Stimulated activated CD8-positive, alpha-beta memory T cell treated with anti-CD3 and anti-CD28 coated beads, Interleukin-4, amount 100 ng/mL, for 1 hour (primary cell): ENCODE measurements at places on chromosomes 2 and 18.

GRCh38 chr18:35495536-35496314, 2.0 kb downstream of the INO80C start:
- no peak for DNase-seq

- DNase-seq: no peak
Measured at GRCh38 chr2:72112981-72113846, 34.4 kb downstream of the CYP26B1 start.

DNA sequence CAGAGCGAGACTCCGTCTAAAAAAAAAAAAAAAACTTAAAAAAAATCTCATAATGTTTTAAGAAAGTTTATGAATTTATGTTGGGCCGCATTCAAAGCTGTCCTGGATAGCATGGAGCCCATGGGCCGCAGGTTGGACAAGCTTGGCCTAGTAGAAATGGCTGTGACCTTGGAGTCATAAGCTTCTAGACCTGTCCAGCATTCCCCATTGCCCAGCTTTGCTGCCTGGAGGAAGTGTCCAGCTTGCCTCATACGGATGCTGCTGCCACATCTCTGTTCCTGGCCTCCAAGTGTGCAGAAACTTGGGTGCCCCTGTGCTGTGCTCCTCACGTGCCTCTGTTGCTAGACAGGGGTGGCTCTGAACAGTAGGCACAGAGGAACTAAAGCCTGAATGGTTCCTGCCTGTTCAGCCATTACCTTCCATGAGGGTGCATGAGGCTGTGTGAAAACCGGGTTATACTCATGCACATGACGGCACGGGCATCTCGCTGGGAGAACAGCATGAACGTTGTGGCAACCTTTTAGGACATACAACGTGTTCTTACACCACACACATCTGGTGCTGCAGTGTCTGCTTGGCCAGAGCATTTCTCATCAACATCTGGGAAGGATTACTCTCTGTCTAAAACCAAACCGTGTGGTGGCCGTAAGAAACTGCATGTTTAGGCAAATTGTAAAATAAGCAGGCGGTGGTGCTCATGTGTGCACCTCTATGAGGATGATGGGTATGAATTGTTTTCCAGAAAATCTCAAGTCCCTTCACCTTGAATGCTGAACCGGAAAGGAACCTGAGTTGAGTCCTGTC, 38.2 kb downstream of the FHOD3 start:
- DNase-seq: no peak

DNA sequence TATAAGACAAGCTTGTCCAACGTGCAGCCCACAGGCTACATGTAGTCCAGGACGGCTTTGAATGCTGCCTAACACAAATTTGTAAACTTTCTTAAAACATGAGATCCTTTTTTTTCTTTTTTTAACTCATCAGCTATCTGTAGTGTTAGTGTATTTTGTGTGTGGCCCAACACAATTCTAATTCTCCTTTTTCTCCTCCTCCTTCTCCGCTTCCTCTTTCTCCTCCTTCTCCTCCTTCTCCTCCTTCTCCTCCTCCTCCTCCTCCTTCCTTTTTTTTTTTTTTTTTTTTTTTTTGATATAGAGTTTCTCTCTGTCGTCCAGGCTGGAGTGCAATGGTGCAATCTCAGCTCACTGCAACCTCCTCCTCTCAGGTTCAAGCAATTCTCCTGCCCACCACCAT, 39.3 kb upstream of the GTF2A1L start:
- no peak for DNase-seq

DNA sequence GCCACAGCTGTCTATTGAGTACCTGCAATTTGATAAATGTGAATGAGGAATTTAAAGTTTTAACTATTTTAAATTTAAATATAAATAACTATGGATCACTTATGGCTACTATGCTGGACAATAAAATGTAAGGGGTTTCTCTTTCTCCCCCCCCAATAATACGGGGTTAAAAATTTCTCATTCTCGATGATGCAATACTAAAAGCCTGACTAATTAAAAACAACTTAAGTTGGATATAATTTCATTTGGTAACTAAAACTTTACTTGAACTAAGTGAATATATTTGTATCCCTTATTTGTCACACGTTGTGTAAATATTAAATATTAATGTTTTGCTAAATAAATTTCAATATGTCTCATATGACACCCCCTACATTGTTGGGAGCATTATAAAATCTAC, 297.3 kb downstream of the GRB14 start:
- DNase-seq: no peak

DNA sequence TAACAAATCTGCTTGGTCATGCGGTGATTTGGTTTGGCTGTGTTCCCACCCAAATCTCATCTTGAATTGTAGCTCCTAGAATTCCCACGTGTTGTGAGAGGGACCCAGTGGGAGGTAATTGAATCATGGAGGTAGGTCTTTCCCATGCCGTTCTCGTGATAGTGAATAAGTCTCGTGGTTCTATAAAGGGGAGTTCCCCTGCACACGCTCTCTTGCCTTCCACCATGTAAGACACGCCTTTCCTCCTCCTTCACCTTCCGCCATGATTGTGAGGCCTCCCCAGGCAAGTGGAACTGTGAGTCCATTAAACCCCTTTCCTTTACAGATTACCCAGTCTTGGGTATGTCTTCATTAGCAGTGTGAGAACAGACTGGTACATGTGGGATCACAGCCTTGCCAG, 36.7 kb downstream of the TRABD2A start:
- DNase-seq: no peak

DNA sequence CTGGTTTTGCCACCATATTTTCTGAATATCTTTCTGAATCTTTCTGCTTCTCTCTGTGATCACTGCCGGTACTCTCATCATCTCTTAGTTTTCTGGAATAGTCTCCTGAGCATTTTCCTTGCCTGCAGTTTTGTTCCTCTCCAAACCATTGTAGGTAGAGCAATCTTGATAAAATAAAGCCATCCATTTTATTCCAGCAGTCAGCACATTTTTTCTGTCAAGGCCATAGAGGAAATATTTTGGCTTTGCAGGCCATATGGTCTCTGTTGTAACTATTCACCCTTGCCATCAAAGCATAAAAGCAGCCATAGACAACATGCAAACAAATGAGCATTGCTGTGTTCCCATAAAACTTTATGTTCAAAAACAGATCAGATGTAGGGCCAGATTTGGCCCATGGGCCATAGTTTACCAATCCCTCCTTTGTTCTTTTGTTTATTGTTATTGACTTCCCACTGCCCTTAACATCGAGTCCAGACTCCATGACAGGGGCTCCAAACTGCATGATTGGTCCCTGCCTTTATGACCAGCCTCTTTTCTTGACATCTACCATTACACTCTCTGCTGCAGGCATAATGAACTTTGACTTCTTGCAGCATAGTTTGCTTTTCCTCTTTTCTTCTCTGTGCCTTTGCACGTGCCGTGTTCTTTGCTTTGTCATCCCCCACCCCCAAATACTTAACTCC, 29.8 kb downstream of the TMEM87B start:
- no peak for DNase-seq

- no peak for DNase-seq
Measured at GRCh38 chr2:175854129-175854528, 147.9 kb downstream of the LNPK start.

DNA sequence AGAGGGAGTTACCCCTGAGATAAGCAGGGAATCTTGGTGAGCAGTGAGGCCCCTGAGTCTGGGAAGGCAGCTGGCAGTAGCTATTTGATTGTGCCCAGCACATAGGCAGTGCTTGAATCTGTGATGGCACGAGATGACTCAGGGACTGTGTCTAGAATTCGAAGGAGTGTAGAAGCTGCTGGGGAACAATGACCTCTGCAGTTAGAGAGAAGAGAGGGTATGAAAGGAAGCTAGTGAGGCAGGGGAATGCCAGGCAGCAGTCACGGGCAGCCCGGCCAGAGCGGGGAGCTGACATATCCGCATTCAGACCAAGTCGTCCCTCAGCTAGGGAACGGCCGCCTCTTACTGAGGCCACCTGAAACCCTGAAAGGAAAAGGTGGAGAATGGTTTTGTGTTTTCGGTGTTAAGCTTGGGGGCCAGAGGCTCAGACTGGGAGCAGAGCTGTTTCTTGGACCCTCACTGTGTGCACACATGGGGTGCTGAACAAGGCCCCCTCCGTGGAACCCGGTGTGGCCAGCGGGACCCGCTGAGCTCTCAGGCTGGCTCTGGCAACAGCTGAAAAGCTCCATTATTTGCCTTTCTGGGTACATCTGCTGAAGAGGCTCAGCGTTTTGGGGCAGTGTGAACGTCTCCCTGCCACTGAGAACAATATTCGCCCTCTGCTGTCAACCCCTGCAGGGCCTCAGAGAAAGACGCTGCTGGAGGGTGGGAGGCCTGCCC, 32.9 kb downstream of the ARHGEF4 start:
- DNase-seq: no peak

- no peak for DNase-seq
Measured at GRCh38 chr18:3689986-3690763, 240.2 kb downstream of the TGIF1 start.

DNA sequence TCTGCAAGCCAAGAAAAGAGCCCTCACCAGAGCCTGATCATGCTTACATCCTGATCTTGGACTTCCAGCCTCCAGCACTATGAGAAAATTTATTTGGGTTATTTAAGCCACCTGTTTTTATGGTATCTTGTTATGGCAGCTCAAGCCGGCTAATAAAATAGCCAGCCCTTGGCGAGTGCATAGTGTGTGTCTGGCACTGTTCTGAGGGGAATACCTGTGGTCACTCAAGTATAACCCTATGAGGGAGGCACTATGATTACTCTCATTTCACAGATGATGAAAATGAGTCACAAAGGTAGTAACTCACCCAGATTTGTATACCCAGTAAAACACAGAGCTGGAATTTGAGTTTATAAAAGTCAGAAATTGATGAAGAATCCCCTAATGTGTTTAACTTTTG, 556.9 kb upstream of the SETBP1 start:
- no peak for DNase-seq

GRCh38 chr2:31534636-31535035, 46.1 kb downstream of the SRD5A2 start:
- no peak for DNase-seq

DNA sequence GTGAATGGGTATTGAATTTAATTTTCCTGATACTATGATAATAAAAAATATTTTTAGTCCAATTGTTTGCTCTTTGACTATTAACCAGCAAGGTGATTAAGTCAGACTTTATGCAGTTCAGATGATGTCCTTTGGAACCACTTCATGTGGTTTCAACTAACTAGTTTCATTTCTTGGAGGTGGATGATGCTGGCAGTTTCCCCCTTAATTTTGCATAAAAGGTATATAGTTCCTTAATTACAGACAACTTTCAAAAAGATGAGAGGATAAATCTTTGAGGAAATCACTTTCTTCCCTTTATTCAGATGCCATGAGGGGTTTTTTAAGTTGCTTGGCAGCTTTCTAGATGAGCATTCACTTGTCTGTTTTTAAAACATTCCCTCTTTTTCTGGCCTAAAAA, 223.1 kb downstream of the PHLPP1 start:
- no peak for DNase-seq

GRCh38 chr2:175640655-175641054, 361.4 kb downstream of the LNPK start:
- DNase-seq: no peak

- DNase-seq: no peak
Measured at GRCh38 chr2:132849118-132849517, 179.1 kb upstream of the LYPD1 start.

GRCh38 chr2:89850881-89851582, 1159.6 kb downstream of the RPIA start:
- no peak for DNase-seq

DNA sequence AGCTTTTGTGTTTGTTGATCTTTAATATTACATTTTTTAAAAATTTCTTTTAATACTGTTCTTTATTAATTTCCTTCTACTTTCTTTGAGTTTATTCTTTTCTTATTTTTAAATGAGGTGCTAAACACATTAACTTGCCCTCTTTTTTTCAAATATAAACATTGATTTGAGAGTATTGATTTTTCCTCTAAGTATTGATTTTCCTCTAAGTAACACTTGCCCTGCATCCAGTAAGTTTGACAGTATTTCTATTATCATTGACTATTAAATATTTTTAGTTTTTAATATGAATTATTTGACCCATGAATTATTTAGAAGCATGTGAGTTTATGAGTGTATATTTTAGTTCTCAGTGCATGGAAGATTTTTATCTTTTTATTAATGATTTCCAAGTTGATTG, 337.0 kb upstream of the RAB12 start:
- DNase-seq: no peak

DNA sequence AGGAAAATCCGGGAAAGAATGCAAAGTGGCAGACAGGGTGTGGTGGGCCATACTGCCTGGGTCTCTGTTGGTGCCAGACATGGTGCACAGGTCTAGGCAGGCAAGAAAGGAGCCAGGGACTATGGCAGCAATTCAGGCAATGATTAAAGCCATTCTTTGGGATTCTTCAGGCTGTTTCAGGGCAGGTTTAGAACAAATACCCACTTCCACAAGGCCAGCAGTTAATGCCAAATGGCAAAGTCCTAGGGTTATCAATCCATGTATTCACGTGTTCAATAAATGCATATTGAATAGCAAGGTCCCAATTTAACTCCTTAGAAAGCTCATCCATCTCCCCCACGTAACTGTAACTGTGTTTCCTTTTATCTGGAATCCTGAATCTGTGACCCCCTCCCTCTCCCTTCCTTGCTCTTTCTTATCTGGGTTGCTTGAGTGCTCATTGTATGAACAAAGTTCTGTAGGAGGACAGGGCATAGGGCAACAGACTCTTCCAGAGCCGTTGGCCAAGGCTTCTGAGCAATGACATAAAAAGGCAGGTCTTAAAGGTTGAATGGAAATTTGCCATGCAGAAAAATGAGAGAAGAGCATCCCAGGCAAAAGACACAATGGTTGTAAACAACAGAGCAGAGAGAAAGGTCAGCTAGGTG, 146.8 kb upstream of the KLHL29 start:
- no peak for DNase-seq

DNA sequence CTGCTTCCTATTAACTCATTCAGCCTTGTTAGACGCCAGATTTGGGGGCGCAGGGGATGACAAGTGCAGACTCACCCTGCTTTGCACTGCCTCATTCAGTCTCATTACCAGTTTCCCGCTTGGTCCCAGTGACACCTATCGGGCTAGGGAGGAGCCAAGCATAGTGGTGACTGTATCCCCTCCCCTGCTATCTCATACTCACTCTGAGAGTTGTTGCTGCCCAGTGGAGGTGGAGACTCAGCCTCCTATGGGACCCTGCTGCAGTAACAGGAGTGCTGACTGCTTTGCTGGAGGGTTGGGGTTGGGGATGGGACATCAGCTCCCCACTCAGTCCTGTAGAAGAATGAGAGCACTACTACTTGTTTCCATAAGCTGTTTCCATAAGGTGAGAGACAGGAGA, 21.3 kb upstream of the PIK3C3 start:
- no peak for DNase-seq
